Amygdala (tissue), 56 donors: ENCODE measurements at places on chromosomes 2 and 18.

DNA sequence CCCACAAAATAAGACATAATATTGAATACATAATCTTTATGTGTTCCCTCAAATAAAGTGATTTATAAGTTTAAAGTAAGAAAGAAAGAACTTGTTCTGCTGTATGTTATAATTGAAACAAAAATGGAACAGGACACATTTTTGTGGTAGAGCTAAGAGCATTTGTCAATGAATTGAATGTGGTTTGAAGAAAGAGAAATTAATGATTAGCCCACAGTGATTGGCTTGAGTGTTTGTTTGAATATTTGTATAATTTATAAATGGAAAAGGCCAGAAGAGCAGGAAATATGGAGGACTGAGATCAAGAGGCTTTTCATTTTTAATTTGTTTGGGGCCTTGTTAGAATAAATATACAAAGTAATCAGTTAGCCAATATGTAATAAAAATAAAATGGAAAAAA, 395.1 kb upstream of the CDH19 start:
- DNase-seq = no peak

DNA sequence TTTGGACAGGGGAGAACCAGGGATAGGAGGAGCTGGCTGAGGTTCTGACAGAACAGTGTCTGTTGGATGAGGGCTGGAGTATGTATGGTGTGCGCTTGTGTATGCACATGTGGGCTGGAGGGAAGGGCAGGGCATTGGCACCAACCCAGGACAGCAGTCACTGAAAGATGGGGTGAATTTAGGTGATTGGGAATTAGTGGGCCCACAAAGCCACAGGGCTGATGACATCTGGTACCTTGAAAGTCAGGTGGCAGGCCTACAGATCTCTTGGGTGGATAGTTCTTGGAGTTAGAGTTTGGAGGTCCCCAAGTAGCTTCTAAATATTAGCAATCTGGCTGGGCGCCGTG, 45.7 kb downstream of the C2orf42 start:
- no peak for DNase-seq

- no peak for DNase-seq
Observed at GRCh38 chr2:228700638-228701037, 519.2 kb upstream of the SPHKAP start.

GRCh38 chr2:224562831-224563230, 22.3 kb downstream of the CUL3 start:
- DNase-seq = no peak

DNA sequence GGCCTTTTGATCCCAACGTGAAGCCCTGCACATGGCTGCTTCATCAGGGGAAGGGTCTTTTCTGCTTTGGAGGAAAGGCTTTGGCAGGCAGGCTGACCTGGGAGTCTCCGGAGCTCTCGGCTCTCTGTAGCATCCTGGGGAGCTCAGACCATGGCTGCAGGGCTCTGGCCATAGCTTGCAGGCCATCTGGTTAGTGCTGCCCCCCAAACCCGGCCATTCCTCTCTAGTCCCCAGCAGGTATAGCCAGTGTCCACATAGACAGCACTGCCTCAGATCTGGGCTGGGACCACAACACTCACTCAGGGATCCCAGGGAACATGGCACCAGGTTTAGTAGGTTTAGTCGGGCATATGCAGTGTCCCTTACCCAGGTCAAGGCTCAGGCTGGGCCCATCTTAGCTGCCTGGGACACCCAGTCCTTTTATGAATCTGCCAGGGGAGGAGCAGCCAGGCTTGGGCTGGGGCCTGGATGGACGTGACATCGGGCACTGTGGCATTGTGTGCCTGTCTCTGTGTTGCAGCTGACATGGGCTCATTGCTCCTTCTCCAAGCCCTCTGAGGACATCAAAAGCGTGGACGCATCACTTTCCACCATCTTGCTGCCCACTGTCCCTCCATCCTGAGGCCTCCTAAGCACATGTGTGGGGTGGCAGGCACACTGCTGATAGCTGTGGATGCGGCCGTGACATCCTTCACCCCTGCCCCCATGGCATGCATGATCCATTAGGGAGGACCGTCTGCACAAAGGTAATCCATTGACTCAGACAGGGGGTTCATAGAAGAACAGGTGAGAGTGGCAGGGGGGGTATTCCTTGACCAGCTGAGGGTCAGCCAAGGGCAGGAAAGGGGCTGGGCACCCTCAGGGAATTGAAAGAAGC, 19.2 kb upstream of the GPR35 start:
- DNase-seq = no peak

GRCh38 chr18:72436401-72436800, 107.7 kb downstream of the CBLN2 start:
- no peak for DNase-seq

GRCh38 chr2:187434342-187434785, 13.7 kb downstream of the CALCRL start:
- DNase-seq = no peak

DNA sequence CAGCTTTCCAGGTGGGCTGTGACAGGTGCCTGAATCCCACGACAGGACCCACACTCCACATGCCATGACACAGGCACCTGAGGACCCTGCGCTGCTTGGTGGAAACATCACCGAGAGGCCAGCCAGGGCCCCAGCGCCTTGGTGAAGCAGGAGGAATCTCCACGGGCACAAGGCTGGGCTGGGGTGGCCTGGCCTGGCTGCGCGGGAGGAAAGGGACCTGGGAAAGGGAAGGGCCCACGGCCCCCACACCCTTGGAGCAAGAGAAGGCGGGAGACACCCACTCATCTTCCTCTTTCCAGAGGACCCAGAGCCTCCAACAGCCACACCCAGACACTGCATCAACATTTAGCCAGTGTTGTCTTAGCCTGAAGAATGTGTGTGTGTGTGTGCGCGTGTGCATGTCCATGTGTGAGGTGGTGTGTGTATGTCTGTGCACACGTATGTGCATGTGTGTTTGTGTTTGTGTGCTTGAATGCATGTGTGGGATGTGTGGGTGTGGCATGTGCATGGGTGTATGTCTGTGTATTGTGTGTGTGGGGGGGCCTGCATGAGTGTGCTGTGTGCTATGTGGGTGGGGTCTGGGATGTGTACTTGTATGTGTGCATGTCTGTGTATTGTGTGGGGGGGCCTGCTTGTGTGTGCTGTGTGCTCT, 6.3 kb upstream of the OTOS start:
- DNase-seq = no peak

GRCh38 chr2:146807568-146808168, 1037.2 kb upstream of the ACVR2A start:
- no peak for DNase-seq

DNA sequence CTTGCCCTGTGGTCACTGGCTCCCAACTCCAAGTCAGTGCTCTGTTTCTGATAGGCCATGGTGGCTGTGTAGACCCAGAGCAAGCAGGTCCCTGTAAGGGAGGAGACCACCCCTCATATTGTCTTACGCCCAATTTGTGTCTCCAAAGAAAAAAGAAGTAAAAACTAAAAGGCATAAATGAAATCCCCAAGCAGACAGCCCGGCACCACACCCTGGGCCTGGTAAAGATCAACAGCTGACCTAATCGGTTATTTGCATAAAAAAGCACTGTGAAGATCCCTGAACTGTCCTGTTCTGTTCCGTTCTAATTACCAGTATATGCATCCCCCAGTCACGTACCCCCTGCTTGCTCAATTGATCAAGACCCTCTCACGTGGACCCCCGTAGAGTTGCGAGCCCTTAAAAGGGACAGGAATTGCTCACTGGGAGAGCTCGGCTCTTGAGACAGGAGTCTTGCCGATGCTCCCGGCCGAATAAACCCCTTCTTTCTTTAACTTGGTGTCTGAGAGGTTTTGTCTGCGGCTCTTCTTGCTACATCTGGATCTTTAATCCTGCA, 364.1 kb upstream of the HS6ST1 start:
- DNase-seq = no peak
